Nucleus accumbens (tissue), 56 donors: ENCODE measurements at places on chromosomes 3 and 15.

DNA sequence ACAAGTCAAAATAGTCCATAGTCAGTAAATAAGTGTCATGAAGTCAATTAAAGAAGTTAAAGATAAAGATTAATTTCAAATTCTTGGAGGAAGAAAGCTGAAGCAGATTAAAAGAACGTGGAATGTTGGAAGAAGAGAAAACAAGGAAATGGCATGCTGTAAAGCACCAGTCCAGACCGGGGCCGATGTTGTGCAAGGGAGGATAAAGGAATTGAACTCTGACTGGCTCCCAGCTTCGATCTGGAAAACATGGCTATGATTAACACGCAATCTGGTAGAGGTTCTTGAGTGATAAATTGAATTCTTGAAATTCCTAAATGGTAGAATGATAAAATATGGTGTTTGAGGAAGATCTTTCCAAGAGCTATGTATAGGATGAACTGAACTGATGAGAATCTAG is 194.4 kb downstream of the MEIS2 start:
- no peak for DNase-seq

GRCh38 chr3:54760201-54760600 is 167.7 kb downstream of the LRTM1 start:
- DNase-seq: no peak

DNA sequence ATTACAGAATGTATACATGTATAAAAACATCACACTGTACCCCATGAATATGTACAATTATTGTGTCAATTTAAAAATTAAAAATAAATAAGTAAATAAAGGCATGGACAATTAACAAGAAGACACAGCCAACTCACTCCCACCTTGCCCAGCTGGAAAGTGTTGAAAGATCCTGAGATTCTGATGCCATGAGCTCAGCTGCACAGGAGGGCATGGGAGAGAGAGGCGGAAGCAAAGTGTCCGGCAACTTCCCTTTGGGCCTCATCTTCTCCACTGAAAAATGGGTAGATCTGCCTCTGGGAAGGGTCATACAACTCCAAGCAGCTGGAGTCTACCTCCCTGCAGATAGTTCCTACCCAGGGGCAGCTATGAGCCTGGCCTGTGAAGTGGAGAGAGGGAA is 277.3 kb downstream of the UACA start:
- DNase-seq: no peak

DNA sequence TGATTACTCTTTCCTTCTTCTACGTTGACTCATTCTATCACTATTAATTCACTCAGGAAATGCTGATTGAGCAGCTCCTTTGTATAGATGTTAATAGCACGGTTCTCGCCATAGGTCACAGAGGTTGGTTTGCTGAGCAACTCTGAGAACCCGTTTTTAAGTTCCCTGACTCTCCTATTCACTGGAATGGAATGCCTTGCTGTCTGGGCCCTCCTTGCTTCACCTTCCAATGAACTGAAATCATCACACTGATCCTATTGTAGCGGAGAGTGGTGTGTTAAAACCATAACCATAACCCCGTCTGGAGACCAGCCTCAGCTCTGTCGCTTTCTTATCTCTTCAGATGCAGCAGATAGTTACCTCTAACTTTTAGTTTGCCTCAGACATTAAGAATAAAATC is 323.6 kb downstream of the GABRB3 start:
- DNase-seq: no peak

DNA sequence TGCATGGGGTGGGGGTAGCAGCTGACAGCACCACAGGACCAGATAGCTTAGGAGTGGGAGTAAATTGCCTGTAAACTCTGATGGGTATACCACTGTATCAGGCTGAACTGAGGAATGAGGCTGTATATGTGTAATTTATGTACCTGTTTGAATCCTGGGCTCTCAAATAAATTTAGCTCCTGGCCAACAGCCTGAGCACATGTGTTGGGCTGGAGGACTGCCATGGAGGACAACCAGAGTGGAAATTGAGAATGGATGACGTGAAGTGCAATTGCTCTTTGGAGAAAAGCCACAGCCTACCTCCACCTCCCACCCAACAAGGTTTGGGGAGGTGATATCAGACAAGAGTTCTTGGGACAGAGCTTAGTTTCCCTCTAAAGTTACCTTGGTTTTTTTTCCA is 328.6 kb upstream of the PROK2 start:
- DNase-seq: no peak
